ENCODE measurements at places on chromosomes 5 and 9. TPM values are rescaled to one million over a fixed set of nuclear protein-coding genes. Genes with fewer than 3 reads are reported as not detected.

Gene CLIC3
- 0.65 TPM for total RNA-seq

Gene STK32A
- not detected for total RNA-seq

Gene C1QTNF2
- not detected for total RNA-seq

Gene AUH
- 85.8 TPM for total RNA-seq

Gene PCSK1
- not detected for total RNA-seq

Gene IL5
- 2.1 TPM for total RNA-seq

Gene CDH9
- total RNA-seq: not detected

Gene KIF24
- 5.8 TPM for total RNA-seq

Gene BTNL8
- total RNA-seq: 1.2 TPM

Gene TSC1
- total RNA-seq: 28.8 TPM

Gene IRX4
- not detected for total RNA-seq

Gene RABL6
- total RNA-seq: 66.8 TPM

Gene PTGS1
- 0.58 TPM for total RNA-seq

Gene BTNL3
- 0.16 TPM for total RNA-seq

Gene ZNF883
- 0.89 TPM for total RNA-seq

Gene NRG2
- total RNA-seq: 0.07 TPM

Gene ZDHHC11B
- total RNA-seq: 0.24 TPM

Gene ANGPTL2
- total RNA-seq: not detected

Gene HTR4
- not detected for total RNA-seq

Gene VLDLR
- total RNA-seq: 19.2 TPM
